ENCODE measurements at places on chromosomes 4 and X.

DNA sequence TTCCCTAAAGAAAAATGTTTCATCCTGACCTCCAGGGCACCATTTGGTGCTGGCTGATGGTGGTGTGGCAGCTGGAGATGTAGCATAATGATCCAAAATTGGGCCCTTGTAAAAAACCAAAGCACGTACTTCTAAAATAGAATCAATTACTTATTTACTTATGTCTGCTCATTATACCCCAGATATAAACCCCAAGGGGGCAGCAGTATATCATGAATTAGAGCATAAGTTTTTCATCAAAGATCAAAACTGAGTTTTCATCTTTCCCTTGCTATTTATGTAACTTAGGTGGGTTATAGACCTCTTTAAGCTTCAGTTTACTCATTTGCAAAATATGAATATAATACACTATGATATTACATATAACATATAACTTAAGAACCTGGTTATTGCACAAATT lies 241.1 kb downstream of the TACR3 start:
- DNase-seq, result no peak

DNA sequence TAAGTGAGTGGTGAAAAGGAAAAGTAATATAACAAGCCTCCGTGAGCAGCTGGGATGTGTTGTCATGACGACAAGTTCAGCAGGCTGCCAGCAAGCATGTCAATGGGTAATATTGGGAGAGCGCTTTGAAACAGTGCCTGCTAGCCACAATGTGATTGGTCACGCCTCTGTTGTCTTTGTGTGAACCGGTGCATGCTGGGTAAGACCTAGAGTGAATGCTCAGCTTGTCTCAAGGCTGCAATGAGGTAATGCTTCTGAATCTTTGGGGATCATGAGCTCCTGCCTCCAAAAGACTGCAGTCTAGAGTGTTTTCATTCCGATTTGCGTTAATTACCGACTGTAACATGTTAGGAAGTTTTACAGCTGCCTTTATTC lies 54.9 kb downstream of the STOX2 start:
- DNase-seq, result no peak

DNA sequence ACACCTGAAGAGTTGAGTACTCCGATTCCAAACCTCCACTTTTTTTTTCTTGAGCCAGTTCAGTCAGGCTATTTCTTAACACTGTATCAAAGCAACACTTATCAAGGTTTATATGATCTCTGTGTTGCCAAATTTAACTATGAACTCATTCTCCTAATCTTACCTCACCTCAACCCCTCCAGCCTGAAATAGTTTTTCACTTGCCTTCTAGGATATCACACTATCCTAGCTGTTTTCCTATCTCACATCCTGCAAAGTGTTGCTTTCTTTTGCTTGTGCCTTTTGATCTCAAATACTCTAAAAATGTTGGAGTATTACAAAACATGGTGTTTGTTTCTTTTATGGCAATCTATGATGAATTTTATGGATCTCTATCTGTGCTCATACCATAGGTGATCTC lies 415.0 kb downstream of the CFAP47 start:
- no peak for DNase-seq

GRCh38 chr4:67723949-67724348 lies 23.0 kb upstream of the UBA6 start:
- no peak for DNase-seq

- DNase-seq, result no peak
Measured at GRCh38 chr4:38967260-38968095, 64.7 kb downstream of the TMEM156 start.

DNA sequence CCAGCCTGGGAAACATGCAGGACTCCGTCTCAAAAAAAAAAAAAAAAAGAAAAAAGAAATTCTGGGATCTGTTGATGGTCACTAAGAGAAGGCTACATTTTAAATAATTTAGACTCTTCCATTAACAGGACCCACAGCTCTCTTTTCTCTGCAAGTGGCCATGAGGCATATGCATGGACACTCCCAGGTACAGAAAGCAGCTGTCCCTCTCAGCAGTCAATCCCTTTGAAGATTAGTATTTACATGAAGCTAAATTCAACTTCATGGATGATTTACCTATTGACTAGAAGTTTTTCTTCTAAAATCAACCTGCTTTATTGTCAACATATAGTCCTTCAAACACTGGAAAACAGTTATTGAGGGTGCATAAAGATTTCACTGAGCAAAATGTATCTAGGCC lies 139.9 kb downstream of the CPEB2 start:
- no peak for DNase-seq
